Right atrium auricular region (tissue), 2 donors: ENCODE measurements at places on chromosomes 1 and 21. TPM values are rescaled to one million over a fixed set of nuclear protein-coding genes. Genes with fewer than 3 reads are reported as not detected.

DNA sequence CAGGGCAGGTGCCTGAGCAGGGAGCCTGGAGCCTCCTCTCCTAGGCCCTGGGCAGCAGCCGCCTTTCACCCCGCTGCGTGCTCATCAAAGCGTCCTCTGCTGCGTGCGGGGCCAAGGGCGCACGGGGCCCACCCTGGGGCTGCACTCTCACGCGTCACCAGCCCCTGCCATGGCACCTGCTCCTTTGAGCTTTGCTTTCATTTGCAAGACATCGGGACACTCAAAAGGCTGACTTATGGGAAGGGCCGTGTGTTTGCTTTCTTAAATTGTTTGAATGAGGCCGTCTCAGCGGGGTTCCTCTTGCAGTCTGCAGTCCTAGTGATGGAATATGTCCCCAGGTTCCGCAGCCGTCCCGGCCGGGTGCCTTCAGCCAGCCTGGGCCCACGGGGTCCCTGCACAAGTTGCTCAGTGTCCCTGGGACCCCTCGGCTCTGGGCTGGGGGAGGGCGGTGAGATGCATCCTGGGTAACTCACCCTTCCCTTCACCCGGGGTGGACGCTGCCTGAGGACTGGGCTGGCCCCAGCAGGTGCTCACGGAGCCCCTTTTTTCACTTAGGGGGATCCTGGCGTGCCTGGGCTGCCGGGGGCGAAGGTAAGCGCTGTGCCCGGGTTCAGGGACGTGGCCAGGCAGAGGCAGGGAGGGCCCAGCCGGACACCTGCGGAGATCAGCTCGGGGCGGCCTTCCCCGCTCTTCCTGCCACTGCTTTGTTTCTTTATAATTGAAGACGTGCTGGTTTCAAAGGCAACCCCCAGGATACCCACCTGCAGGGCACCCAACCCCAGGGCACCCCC lies 53.1 kb downstream of the SLC19A1 start:
- no peak overlapping the region for H3K27ac ChIP-seq
- peaks cover 22% of the 10 kb centered on the region for H3K36me3 ChIP-seq
- no peak overlapping the region for H3K4me3 ChIP-seq
- no peaks in the 10 kb centered on the region for H3K4me1 ChIP-seq
- no peaks in the 10 kb centered on the region for H3K27me3 ChIP-seq
- DNase-seq = no peak

DNA sequence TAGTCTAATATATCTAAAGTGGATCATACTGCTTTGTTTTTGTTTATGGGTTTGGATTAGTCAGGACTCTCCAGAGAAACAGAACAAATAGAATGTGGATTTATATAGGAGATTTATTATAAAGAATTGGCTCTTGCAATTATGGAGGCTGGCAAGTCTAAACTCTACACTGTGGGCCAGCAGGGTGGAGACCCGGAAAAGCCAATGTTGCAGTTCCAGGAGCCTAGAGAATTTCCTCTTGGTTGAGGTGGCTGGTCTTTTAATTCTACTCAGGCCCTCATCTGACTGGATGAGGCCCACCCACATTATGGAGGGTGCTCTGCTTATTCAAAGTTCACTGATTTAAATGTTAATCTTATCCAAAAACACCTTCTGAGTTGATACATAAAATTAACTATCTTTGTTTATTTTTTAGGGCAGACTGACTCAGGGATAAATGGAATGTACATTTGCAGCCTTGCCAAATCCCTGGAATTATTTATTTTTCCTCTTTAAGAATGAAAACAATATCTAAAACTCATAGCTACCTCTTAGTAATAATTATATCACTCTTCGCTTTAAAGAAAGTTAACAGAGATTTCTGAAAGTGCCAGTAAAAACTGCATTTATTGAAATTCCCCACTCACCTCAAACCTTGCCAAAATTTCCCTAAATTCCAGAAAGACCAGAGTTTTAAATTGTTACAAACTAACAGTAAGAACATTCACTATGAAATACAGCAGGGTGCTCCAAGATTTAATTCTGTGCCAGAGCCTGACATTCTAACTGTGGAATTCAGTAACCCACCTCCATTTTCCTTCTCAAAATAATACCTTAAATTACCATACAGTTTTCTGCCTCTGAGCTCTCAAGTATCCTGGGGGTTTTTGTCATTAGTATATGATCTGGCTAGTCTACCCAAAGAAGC lies 36.6 kb upstream of the SSX2IP start:
- no peak for DNase-seq
- H3K27me3 ChIP-seq = no peaks in the 10 kb centered on the region
- peak overlapping the region; percentile 7 for H3K27ac ChIP-seq
- no peaks in the 10 kb centered on the region for H3K36me3 ChIP-seq
- no peaks in the 10 kb centered on the region for H3K4me1 ChIP-seq

GRCh38 chr21:38668067-38668466 lies 137.7 kb upstream of the ETS2 start:
- H3K4me1 ChIP-seq = no peaks in the 10 kb centered on the region
- no peak overlapping the region for H3K4me3 ChIP-seq

DNA sequence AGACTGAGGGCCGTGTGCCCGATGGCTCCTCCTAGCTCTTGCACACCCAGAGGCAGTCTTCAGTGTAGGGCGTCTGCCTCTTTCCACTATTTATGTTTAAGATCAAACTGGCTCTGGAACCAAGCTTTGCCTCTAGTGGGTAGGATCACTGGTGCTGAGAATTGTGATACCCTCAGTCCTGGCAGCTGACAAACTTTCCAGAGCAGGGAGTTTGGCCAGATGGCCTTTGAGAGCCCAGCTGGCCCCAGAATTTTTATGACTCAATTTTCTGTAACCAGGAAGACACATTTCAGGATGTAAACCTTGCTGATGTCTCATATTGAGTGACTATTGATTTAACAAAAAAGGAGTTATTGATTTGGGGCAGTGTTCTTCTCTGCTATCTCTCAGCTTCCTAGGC lies 6.7 kb downstream of the COQ8A start:
- H3K4me1 ChIP-seq = peaks cover 63% of the 10 kb centered on the region
- H3K4me3 ChIP-seq = no peak overlapping the region
- H3K27ac ChIP-seq = peak overlapping the region; percentile 99

DNA sequence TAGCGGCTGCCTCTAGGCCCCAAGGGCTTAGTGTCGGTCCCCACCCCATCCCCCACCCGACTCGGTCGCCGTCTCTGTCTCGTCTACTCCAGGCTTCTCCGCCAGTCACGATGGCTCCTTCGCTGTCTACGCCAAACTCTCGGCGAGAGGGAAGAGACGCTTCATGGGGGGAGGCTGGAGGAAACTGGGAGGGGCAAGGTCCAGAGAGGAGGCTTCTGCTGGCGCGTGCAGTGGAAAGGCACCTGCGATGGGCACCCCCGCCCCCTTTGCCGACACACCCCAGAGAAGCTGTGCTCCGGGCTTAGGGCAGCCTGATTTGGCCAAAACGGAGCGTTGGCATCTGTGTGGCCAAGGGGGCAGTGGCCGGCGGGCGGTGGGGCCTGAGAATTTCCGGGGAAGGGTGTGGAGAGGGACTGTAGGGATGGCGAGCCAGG lies 1.2 kb upstream of the CSMD2 start:
- DNase-seq = no peak
- H3K36me3 ChIP-seq = no peaks in the 10 kb centered on the region
- H3K4me3 ChIP-seq = no peak overlapping the region
- H3K27ac ChIP-seq = no peak overlapping the region

DNA sequence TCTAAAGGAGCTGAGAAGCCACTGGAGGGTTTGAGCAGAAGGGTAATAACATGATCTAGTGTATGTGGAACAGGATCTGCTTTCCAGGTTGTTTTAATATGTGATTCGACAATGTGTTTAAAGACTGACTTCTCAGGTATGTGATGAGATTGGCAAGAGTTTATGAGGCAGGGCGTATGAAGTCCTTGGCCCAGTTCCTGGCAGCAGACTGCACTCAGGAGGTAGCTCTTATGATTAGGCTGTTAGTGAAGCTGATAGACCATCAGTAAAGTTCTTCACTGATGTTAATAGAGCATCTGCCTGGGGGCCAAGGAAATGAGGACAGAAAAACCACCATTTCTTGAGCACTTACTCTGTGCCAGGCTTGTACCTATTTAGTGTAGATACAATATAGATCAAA lies 41.9 kb upstream of the SERBP1 start:
- no peaks in the 10 kb centered on the region for H3K36me3 ChIP-seq
- no peak overlapping the region for H3K4me3 ChIP-seq
- no peak for DNase-seq
- H3K27ac ChIP-seq = no peak overlapping the region

DPT gene
- total RNA-seq = 52.2 TPM

- no peak overlapping the region for H3K4me3 ChIP-seq
- DNase-seq = no peak
- no peaks in the 10 kb centered on the region for H3K36me3 ChIP-seq
- H3K4me1 ChIP-seq = no peaks in the 10 kb centered on the region
Measured at GRCh38 chr21:14259747-14260146, 43.8 kb downstream of the RBM11 start.

GRCh38 chr1:59705466-59706302 lies 109.1 kb upstream of the HOOK1 start:
- peak overlapping the region; percentile 75 for H3K27ac ChIP-seq
- no peaks in the 10 kb centered on the region for H3K27me3 ChIP-seq
- no peaks in the 10 kb centered on the region for H3K36me3 ChIP-seq
- DNase-seq = no peak
- H3K4me3 ChIP-seq = no peak overlapping the region

KRTAP19-1 gene
- total RNA-seq = not detected

ERVH48-1 gene
- total RNA-seq = not detected

KCNN3 gene
- total RNA-seq = 4.4 TPM

GRCh38 chr1:213586587-213586972 lies 401.2 kb upstream of the PROX1 start:
- H3K4me3 ChIP-seq = no peak overlapping the region
- no peaks in the 10 kb centered on the region for H3K27me3 ChIP-seq
- no peak for DNase-seq
- no peaks in the 10 kb centered on the region for H3K4me1 ChIP-seq
- H3K36me3 ChIP-seq = no peaks in the 10 kb centered on the region

DNA sequence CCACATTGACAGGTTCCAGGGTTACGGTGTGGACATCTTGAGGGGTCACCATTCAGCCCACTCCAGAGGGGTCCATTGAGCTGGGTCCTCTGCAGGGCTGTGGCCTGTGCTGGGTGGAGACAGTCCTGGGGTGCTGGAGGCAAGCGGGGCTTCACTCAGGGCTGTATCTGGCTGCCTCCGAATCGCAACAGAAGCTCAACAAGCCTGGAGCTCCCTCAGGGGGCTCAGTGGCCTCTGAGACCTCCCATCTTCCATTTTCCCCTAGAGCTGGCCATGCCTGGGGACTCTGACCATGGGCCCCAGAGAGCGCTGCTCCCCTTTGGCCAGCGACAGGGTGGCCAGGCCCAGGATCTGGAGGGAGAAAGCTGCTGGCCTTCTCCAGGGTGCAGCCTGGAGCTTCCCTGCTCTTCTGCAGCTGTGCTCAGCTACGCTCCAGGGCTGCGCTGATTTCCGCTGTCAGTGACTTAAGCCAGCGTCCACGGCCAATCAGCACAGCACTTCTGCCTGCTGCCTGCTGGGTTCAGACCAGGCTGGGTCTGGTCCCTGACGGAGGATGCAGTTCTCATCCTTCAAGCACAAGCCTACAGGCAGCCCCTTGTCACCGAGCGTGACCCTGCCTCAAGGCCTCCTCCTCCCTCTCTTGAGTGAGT lies 45.0 kb upstream of the ADARB1 start:
- no peaks in the 10 kb centered on the region for H3K27me3 ChIP-seq
- no peak overlapping the region for H3K27ac ChIP-seq
- H3K4me3 ChIP-seq = no peak overlapping the region
- H3K36me3 ChIP-seq = no peaks in the 10 kb centered on the region
- no peak for DNase-seq

IQCC gene
- total RNA-seq = 1.3 TPM

DNA sequence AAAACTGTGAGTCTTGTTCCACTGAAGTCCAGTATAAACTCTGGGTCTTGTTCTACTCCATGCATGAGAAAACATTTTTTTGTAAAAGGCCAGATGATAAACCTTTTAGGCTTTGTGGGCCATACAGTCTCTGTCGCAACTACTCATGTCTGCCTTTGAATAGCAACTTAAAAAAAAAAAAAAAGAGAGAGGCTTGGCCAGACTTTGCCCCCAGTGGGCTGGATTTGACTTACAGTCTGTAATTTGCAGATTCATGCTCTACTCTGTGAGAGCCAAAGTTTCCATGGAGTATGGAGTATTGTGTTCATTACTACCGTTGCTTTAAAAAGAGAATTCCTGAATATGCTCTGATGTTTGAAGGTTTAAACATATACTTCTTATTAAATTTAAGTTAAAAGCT lies 654.9 kb upstream of the PKN2 start:
- no peaks in the 10 kb centered on the region for H3K27me3 ChIP-seq
- no peak for DNase-seq
- no peaks in the 10 kb centered on the region for H3K4me1 ChIP-seq
- no peak overlapping the region for H3K4me3 ChIP-seq
- no peak overlapping the region for H3K27ac ChIP-seq

DNA sequence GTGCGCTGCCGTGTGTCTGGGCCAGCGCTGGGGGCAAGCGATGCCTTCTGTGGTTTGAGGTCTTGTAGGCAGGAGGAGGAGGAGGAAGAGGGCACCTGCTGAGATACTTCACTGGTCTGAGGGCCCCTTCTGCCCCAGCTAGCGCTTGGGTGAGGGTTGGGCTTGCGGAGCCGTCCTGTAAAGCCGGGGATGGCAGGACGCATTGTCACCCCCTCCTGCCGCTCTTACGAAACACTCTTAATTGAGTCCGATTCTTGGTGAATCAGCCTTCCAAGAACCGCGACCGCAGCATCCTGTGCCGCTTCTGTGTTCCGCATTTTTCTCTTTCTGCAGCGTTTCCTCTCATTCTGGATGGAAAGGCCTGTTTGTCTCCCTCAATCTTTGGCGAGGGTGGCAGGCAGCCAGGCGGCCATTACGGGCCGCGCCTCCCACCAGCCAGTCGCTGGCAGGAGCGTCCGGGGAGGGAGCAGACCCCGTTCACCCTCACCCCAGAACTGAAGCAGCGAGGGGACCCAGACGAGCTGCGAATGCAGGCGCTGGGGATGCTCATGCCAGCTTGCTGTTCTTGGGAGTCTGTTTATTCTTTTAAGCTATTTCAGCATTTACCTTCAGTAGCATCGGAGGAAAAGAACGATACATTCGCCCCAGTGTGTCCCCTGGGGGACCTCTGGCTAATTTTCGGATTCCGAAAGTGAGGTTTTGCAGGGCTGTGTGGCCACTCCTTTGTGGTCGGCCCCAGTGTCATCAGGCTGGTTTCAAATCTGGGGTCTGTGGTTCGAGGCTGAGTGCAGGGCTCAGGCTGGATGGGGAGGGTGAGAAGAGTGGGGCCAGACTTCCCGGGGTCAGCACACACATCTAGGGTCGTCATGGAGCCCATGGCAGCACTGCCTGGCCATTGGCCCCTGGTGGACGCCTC lies 62.7 kb downstream of the SKI start:
- H3K4me1 ChIP-seq = no peaks in the 10 kb centered on the region
- peak; percentile 93 for DNase-seq
- peak overlapping the region; percentile 69 for H3K27ac ChIP-seq
- no peaks in the 10 kb centered on the region for H3K27me3 ChIP-seq
- H3K4me3 ChIP-seq = peak overlapping the region; percentile 37

GRCh38 chr1:6473974-6474814 lies 8.2 kb upstream of the TNFRSF25 start:
- no peak overlapping the region for H3K4me3 ChIP-seq
- H3K27ac ChIP-seq = no peak overlapping the region
- H3K36me3 ChIP-seq = peaks cover 46% of the 10 kb centered on the region
- H3K4me1 ChIP-seq = peaks cover 6% of the 10 kb centered on the region
